B cell (primary cell): ENCODE measurements at places on chromosomes 16 and 17.

DNA sequence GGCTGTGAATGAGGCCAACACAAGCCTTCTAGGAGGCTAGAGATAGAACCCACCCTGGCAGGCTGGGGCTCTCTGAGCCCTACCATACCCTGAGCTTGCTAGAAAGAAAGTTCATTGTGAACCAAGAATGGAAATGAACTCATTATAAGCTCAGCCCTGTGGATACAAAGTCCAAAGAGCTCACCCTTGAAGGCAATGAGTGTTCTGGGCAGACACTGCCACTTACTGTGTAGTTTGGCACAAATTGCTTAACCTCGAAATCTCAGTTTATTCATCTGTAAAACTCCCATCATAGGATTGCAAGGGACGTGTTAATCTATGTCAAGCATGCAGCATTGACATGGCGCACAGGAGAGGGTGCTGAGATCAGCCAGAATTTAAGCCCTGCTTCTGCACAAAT is 5.5 kb downstream of the KDM8 start:
- DNase-seq, result no peak

DNA sequence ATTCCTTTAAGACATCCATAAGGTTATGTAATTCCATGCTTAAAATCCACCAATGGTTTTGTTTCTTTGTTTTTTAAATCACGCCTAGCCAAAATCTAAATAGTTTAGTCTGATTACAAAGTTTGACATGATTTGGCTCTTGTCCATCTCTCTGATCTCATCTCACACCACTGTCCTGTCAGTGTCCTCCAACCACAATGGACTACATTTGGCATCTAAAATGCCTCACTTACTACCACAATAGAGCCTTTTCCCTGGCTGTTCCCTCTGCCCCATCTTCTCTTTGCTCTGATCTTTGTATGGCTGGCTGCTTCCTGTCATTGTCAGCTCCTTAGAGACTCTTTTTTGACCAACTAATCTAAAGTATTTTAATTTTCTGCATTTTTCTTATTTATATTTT is 157.2 kb downstream of the MYO1D start:
- DNase-seq, result no peak

DNA sequence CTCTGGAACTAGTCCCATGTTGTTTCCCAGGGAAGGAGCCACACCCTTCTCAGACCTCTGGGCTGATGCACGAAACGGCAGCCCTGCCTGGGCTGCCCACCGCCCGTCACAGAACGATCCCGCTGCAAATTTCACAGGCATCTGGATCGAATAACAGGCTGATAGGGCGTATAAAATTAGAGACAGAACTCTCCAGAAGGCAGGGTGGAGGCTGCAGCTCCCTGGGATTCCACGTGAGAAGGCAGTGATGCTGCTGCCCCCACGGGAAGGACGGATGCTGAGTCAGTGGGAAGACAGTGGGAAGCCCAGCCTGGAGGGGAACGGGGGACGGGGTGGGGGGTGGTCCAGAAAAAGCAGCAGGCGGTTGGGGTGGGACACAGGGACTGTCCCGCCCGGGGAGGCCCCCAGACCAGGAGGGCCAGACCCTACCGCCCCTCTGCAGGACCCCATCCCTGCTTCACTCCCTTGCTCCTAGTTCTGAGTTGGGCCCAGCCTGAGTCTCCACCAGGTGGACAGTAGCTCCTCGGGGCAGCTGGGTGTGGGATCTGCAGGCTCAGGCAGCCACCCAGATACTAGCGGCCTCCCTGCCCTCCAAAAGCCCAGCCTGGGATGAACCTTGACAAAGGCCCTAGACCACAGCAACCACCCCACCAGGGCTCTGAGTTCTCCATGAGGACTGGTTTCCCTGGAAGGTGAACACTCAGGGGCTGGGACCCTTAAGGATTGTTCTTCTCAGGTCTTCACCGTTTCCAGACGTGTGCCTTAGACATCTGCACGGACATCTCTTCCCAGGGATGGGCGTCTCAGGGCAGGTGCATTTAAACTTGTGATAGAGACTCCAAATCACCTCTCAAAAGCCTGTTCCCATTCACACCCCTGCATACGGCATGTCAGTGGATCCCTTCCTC is 117.8 kb downstream of the METRNL start:
- no peak for DNase-seq

- no peak for DNase-seq
Measured at GRCh38 chr16:17850581-17851250, 380.0 kb upstream of the XYLT1 start.

DNA sequence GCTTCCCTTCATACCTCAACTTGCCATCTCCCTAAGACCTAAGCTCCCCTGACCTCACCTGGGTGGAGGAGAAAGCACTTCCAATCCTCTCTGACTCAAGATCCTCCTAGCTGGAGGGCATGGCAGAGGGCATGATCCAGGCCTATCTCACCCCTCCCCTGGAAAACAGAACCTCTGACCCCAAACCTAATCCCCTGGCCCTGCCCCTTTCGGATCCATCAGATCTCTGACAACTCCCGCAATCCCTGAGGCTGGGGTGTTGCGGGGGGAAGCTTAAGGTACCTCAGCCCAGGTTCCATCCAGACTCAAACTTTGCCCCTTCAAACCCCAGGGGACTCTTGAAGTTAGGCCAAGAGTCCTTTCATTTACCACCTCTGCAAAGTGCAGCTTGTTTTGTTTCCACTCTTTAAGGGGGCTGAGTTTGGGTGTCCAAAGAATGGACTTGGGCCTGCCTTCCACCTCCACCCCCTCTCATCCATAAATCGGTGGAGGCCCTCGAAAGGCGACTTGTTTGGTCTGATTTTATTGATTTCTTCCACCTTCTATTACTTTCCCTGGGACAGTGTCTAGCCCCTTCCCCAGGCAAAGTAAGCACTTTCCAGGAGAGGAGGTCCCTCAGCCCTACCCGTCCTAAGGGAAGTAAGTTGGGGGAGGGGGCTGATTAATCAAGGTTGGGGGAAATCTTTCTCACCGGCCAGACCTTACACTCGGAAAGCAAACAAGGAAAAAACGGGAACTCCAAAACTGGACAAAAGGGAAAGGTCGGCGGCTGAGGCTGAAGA is 2.6 kb downstream of the EPOP start:
- DNase-seq, result no peak

- DNase-seq, result no peak
Measured at GRCh38 chr16:34648-34987, 18.8 kb downstream of the POLR3K start.

- no peak for DNase-seq
Measured at GRCh38 chr16:22625967-22626366, 115.3 kb downstream of the NPIPB5 start.

DNA sequence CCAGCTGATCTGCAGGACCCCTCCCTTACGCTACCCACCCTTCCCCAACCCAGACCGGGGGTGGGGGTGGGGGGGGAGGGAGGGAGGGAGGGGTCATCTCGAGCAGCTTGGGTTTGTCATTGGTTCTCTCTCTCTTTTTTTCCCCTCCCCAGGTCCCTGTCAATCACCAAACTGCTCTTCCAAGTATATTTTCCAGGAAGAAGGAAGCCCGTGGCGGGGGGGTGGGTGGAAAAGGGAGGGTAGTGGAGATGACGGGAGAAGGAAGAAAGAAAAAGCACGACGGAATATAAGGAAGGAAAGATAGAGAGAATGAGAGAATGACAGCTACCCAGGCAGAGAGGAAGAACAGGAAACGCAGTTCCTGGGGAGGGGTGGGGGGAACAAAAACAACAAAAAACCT is 17.9 kb downstream of the SALL1 start:
- no peak for DNase-seq

DNA sequence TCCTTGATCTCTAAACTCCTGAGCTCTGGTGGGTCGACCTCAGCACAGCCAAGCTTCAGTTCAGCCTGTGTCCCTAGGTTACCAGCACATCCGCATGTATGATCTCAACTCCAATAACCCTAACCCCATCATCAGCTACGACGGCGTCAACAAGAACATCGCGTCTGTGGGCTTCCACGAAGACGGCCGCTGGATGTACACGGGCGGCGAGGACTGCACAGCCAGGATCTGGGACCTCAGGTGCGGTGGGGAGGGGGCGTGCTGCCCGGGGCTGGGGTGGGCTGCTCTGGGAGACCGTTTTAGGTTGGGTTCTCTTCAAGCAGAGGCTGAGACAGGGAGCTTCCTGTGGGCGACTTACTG is 1.1 kb downstream of the MLST8 start:
- no peak for DNase-seq

DNA sequence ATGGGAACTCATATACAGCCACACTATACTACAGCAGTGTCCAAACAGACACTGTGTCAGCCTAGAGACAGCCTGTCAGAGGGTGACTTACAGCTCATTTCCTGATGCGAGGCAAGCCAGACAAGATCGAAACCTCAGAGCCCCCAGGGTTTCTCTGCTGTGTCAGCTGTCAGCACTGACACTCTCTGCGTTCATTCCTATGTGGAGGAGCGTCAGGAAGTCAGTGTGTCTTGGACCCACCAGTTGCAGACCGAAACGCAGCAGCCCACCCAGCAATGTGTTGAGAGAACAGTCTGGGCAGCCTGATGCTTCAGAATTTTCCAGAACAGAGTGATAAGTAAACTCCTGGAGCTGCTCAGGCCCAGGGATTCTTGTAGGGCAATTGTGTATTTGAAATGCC is 20.6 kb upstream of the MAPT start:
- no peak for DNase-seq
